ENCODE measurements at places on chromosomes 3 and 15. TPM values are rescaled to one million over a fixed set of nuclear protein-coding genes. Genes with fewer than 3 reads are reported as not detected.

XIRP1 gene
- total RNA-seq, result not detected

SOX2 gene
- 0.24 TPM for total RNA-seq

GRK7 gene
- 0.23 TPM for total RNA-seq

CADM2 gene
- 1.8 TPM for total RNA-seq

DNA sequence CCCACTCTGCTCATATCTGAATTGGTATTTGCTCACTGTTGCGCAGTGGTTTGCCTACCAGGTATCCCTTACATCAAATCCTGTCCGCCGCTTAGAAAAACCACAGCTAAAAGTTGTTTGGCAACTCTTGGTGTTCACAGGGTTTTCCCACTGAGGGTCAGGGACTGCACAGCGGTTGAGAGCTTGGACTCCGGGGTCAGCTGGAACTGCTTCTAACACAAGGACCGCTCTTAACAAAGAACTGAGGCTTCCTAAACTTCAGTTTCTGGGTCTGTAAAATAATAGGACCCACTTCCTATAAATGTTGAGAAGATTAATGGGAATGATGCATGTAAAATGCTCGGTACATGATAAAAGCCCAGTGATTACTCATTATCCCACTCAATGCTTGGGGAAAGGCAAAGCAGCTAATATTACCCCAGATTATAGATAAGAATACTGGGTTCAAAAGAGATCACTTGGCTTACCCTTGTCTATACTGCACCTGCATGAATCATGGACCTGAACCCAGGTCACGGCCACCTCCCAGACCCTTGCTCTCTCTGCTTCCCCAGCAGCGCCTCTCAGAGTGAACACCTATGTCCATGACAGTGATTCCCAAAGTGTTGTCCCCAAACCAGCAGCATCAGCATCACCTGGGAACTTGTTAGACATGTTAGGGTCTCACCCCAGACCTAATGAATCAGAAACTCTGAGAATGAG is 36.1 kb downstream of the LIPC start:
- H3K36me3 ChIP-seq, result no peaks in the 10 kb centered on the region
- no peak overlapping the region for H3K4me3 ChIP-seq

DNA sequence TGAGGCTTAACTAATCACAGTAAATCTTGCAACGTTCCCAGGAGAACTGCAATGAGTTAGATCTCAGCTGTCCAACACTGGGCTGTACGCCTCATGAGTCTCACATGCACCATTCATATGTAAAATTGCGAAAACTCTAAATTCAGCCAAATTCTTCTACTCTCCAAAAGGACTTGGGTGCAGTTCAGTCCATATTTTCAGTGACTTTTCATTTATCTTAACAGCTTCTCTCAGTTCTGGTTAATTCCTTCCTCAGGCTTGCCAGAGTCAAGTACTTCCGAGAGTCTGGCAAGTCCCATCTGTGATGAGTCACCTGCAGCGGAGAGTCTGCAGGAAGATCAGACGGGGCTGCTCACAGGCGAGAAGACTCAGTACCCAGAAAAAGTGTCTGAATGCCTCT is 11.5 kb downstream of the CCDC80 start:
- H3K4me3 ChIP-seq, result no peak overlapping the region
- H3K36me3 ChIP-seq, result no peaks in the 10 kb centered on the region
- no peak overlapping the region for H3K27ac ChIP-seq
- no peaks in the 10 kb centered on the region for H3K27me3 ChIP-seq

DNA sequence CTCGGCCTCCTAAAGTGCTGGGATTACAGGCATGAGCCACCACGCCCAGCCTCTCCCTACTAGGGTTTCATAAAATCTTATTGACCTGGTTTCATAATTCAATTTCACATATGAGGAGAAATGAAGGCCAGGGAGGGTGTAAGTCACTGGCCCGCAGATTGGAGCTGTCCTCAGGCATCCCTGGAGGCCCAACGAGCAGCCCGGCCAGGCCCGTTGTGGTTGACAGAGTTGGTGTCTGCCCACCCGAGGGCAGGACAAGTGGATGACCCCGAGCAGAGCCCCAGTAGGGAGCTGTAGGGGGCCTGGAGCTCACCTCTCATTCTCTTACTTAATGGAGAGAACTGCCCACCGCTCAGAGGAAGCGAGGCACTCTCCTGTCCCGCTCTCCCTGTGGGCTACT is 78.9 kb downstream of the CPN2 start:
- DNase-seq, result no peak
- H3K27ac ChIP-seq, result no peak overlapping the region
- H3K36me3 ChIP-seq, result no peaks in the 10 kb centered on the region
- H3K27me3 ChIP-seq, result no peaks in the 10 kb centered on the region
